ENCODE measurements at places on chromosomes 4 and X.

DNA sequence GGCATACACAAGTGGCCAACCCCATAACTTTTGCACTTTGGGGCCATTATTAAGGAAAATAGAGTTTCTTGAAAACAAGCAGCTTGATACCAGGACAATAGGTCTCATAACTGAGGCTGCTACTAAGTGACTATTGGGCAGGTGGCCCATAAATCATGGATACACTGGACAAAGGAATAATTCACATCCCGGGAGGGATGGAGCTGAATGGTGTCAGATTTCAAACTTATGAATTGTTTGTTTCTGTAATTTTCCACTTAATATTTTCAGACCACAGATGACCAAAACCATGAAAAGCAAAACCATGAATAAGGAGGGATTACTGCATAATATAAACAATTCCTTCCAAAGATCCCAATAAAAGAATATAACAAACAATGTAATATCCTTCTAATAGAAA lies 114.4 kb downstream of the WDFY3 start:
- no peak for DNase-seq

- DNase-seq: no peak
Observed at GRCh38 chr4:163611182-163611581, 116.7 kb downstream of the TMA16 start.

GRCh38 chrX:9671998-9672397 lies 93.6 kb downstream of the GPR143 start:
- no peak for DNase-seq

GRCh38 chr4:673349-674091 lies 556 bp downstream of the ATP5ME start:
- no peak for DNase-seq

DNA sequence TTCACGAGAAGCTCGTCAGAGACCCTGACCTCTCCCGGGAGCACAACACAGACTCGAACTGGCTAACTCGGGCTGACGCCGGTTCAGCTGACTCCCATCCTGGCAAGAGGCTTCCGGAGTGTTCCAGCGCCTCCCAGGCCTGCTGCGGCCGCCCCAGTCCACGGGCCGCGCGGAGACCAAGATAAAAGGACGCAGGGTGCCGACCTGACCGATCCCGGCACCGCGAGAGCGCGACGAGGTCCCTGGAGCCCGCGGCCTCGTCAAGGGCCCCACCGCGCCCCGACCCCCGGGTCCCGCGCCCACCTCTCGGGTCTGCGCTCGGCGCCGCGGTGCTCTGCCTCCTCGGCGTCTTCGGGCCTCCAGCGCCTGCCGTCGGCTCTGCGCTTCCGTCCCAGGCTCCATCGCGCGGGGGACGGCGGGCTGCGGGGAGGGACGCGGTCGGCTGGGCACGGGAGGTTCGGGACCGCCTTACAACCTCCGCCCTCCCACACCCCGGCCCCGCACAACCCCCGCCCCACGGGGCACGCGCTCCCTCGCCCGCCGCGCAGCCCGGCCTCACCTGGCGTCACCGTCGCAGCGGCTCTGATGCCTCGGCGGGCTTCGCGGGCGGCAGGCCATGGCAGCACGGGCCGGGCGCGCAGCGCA lies 426 bp downstream of the SLBP start:
- no peak for DNase-seq
